ENCODE measurements at places on chromosomes 1 and 21.

DNA sequence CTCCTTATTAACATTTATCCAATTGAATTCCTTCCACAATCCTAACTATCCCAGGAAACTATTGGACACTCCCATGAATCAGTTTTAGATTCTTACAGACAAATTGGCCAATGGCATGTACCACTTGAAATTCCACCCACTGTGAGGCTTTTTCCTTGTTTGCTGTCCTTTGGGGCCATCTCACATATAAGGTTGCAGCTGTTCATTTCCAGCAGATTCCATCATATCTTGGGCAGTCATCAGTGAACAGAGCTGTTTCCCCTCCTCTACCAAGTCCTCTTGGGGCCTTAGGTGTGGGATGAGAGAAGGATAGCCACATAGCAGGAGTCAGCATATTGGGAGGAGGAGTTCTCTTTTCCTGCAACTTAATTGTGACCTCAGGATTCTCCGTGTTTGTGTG is 109.1 kb downstream of the HHAT start:
- DNase-seq: no peak

GRCh38 chr1:11981378-11982009 is 1.2 kb downstream of the MFN2 start:
- no peak for DNase-seq

DNA sequence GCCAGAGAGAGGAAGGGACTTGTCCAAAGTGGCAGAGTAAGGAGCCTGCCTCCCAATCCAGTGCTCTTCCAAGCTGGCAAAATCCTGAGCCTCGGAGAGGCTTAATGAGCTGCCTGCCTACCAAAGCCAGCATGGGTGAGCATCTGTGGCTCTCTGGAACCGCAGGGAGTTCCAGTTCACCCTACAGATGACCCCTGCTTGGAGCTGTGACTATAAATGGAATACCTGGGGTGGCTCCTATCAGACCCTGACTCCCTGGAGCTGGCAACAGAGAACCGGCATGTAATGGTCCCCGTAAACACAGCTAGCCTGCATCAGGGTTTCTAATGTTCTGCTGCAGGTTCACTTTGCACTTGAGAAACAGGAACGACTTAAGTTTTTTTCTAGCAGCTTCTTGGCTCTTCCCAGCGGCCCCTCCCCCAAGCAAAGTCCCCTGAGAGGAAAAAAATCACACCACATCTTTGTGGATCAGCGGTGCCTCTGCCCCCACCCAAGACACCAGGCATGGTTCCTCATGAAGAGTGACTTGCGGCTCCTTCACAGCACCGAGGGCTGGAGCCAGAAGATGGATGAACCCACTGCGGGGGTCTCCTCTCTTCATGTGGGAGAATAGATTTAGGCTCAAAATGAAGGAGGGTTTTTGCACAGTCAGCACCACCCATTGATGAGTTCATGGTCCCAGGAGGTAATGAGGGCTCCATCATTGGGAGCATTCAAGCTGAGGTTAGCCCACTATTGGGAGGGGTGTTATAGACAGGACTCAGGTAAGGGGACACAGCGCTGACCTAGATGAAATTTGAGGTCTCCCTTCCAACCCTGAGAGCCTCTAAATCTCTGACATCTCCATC is 79.0 kb downstream of the SYT2 start:
- no peak for DNase-seq

DNA sequence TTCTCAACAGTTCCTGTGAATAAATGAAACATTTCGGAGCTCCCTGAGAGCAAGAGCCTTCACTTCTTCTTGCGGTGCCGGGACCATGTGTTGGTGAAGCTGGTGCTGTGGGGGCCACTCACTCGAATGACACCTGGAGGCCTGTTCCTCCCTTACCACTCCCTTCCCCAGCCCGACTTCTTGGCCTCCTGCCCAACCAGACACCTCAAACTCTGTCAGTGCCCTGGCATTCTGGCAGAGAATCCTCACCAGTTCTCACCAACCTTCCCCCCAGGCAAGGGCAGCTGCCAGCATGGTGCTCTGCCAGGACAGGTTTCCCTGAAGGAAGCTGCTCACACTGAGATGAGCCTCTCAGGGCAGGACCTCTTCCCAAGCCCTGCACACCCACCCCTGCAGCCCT is 68.3 kb downstream of the MPZL1 start:
- no peak for DNase-seq

- DNase-seq: no peak
Observed at GRCh38 chr1:93348104-93348728, 2.5 kb downstream of the DR1 start.

DNA sequence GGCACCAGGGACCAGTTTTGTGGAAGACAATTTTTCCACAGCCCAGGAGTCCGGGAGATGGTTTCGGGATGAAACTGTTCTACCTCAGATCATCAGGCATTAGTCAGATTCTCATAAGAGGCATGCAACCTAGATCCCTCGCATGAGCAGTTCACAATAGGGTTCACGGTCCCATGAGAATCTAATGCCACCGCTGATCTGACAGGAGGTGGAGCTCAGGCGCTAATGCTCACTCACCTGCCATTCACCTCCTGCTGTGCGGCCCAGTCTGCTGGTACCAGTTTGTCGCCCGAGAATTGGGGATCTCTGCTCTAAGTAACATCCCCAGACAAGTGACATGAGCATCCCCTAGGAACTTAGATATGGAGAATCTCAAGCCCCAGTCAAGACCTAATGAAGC is 180.7 kb downstream of the COQ8A start:
- DNase-seq: no peak

DNA sequence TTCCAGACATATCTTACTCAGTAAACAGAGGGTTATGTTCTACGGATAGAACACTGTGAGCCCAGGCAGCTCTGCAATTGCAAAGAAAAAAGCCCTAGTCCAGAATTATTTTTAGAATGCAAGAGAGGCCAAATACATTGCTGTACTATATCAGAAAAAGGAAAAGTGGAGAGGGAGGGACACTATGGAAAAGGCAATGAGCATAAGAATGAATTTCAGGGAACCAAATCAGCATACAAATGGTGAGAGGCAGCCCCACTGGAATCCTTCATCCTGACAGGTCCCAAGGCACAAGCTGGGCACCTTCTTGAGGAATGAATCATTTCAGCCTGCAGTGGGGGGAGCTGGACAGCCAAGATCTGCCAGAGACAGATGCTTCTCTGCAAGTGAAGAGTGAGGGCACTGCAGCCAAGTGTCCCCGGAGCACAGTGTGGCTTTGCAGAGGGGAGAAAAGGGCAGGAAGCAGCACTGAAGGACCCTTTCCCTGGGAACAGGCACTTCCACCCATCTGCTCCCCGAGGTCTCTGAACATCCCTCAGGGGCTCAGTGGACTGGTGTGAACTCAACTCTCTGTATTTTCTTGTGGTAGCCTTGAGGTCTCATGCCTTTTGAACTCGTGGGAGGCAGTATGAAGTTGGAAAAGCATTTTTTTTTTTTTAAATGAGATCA is 115.6 kb downstream of the XCL2 start:
- no peak for DNase-seq

DNA sequence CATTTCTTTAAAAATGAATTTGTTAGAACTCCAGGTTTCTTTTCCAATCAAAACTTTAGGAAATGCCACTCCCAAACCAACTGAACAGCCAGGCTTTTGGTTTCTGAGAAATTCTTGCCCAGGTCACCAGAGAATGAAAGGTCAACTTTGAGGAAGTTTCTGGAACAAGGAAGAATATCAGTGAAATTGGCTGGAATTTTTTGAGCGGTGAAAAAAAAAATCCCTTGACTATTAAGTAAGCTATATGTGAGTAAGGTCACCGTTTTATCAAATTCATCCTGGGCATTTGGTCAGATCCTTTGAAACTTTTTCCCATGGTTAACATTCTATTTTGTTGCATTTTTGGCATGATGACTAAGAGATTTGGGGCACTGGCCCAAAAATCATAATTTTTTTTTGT is 469.3 kb downstream of the LTN1 start:
- no peak for DNase-seq

GRCh38 chr1:117147341-117147831 is 25.8 kb upstream of the TRIM45 start:
- no peak for DNase-seq

DNA sequence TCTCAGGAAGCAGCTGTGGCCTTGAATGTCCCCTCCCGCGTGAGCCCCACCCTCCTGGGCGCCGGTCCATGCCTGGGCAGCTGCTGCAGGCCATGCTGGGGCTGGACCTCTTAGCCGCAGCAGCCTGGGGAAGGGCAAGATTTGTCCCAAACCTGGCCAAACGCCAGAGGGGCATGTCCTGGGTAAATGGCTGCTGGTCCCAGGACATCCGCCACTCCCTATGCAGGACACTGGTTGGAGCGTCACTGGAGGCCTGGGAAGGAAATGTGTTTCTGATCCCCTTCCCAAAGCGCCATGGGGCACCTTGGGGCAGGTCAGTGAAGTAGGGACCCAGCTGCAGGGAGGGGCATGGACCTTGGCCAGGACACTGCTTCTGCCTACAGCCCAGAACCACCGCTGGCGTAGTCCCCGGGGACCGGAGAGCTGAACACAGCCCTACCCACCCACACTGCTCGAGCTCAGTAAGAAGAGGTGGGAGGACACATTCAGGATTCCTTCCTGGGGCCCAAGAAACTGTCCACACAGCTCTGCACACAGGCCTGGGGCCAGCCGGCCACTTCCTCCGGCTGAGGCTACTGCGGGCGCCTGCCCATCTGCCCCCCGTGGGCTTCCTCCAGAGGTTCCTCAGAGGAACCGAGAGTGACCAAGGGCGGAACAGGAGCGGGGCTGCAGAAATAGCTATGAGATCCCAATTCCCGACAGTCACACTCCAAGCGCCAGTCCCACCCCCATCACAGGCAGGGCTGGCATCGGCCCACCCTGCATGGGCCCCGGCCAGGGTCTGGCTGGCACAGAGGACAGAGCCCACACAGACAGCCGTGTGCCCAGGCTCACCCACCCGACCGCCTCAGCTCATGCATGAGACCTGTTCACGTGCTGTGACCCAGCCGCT is 10.8 kb upstream of the PLEKHG5 start:
- DNase-seq: no peak

DNA sequence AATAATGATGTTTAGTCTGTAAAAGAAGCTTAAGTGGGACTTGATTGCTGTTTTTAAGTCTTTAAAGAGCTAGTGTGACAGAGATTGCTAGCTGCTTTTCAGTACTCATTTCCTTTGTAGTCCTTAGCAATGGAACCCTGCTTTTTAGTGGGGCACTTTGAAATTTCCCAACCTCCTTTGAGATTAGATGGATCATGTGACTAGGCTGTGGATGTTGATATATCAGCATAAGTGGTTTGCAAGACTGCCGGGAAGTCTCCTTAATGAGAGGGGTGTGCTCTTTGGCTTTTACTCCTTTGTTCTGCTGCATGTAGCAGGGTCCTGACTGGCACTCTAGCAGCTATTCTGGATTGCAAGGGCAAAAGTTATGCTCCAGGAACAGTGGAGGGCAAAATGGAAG is 11.2 kb upstream of the RCOR3 start:
- DNase-seq: no peak
